ENCODE measurements at places on chromosomes 4 and X. TPM values are rescaled to one million over a fixed set of nuclear protein-coding genes. Genes with fewer than 3 reads are reported as not detected.

Gene UCP1
- polyA plus RNA-seq, result not detected

DNA sequence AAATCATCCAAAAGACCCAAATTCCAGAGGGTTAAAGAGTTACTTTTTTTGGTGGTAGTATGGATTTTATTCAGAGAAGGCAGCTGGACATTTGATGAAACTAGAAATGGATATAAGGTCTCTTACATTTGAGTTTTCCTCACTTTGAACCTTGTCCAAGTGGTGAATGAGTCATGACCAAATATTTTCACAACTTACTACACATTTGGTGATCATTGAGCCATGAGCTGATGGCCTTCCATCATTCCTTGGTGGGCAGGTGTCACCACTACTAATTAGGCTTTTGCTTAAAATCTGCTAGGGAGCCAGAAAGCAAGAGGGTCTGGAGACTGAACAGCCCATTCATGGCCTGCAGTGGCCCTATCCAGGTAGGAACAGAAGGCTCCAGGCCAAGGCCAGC lies 620.2 kb upstream of the INTU start:
- DNase-seq, result peak; percentile 57

DNA sequence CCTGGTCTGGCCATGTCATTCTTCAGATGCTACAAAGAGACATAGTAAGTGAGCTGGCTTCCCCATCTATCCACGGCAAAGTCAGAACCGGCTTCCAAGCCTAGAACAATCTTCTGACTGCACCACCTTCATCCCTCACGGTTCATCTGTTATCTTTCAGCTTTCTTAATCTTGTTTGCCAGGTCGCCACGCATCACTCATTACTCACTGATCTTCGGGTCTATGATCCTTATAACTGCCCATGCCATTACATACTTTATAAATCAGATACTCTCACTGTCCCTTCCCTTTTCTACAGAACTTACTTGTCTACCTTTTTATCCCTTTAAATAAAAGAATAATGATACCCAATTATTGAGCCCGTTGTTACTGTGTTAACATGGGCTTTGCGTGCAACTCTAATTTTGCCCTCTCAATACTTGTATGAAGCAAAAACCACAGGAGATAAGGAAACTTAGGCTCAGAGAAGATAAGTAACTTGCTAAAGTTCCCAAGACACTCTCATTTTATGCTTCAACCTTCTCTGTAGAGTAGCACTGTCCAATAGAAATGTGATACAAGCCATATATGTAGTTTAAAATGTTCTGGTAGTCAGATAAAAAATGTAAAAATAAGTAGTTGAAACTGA lies 171.7 kb downstream of the AMELX start:
- DNase-seq, result no peak

Gene WFS1
- polyA plus RNA-seq, result 25.0 TPM

GRCh38 chrX:70289793-70290770 lies at the start of the genes KIF4A and PDZD11:
Gene KIF4A (plus strand): TSS chrX:70290104. CDS start chrX:70290459, 355 bp downstream.
Gene PDZD11 (minus strand): TSS chrX:70289927. CDS start chrX:70289341, 586 bp downstream.
- DNase-seq, result peak; percentile 90

- DNase-seq, result no peak
Observed at GRCh38 chr4:108559068-108559793, 61.1 kb upstream of the RPL34 start.

- peak; percentile 64 for DNase-seq
Observed at GRCh38 chr4:81214881-81215868, at the start of gene PRKG2. Gene PRKG2 (minus strand): TSS chr4:81215222. CDS start chr4:81205047, 10,175 bp downstream.

GRCh38 chr4:80461412-80461811 lies 125.9 kb downstream of the CFAP299 start:
- no peak for DNase-seq

Gene ATP1B4
- not detected for polyA plus RNA-seq

DNA sequence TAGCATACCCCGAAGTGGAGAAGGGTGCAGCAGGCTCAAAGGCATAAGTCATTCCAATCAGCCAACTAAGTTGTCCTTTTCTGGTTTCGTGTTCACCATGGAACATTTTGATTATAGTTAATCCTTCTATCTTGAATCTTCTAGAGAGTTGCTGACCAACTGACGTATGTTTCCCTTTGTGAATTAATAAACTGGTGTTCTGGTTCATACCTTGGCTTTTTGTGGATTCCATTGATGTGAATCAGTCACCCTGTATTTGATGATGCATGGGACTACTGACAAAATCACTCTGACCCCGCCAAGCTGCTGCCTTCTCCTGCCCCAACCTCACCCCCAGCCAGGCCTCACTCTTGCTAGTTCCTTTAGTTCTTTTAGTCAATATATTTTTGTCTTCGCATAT lies 32.7 kb downstream of the F9 start:
- no peak for DNase-seq
